Cerebellar cortex (tissue), 1 donor: ENCODE measurements at places on chromosomes 13 and 19.

GRCh38 chr13:28106976-28107375 lies 6.6 kb upstream of the FLT3 start:
- no peak for DNase-seq

GRCh38 chr19:41913538-41914423 lies 14.5 kb downstream of the ERFL start:
- DNase-seq, result no peak

GRCh38 chr19:1154731-1155351 lies 19.2 kb downstream of the SBNO2 start:
- DNase-seq, result no peak

GRCh38 chr13:101514695-101515275 lies 62.3 kb downstream of the ITGBL1 start:
- peak; percentile 76 for DNase-seq

DNA sequence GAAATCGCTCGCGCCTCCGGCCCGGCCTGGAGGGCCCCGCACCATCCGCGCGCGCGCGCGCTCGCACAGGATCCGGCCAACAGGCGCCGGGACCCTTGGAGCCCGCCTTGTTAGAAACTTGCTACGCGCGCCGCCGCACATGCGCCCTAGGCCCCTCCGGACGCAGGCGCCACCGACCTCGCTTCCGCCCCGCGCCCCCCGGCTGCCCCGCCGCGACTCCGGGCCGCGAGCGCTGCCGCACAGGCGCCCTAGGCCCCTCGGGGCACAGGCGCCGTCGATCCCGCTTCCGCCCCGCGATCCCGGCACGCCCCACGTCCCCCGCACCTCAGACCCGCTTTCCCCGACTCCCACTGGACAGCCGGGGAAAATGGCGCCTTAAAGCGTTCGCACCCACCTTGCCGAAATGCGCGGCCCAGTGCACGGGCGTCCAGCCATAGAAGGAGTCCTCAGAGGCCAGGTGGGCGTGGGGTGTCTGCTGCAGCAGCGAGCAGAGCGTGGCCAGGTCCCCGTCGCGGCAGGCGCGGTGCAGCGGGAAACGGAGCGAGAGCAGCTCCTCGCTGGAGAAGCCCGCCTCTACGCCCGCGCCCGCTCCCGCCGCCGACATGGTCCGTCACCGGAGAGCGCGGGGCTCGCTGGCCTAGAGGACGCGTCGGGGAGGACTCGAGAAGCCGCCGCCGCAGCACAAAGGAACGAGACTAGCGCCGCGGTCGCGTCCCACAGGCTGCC lies 375 bp downstream of the ANKRD10 start:
- DNase-seq, result peak; percentile 58

DNA sequence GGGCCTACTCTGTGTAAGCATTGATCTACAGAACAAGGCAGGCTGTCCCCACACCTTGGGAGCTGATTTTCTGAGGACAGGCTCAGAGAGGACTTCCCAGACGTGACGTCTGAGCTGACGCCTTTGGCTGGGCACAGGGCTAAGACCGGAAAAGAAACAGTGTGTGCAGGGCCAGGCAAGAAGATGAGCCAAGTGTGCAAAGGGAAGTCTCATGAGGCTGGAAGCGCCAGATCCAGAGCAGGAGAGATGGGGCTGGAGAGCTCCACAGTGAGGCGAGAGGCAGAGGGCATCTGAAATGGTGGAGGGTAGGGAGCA lies 12.7 kb downstream of the IGLON5 start:
- DNase-seq, result peak; percentile 76

GRCh38 chr19:13195678-13196077 lies 45.5 kb downstream of the IER2 start:
- no peak for DNase-seq
